ENCODE measurements at places on chromosomes 2 and 18.

GRCh38 chr2:43135583-43135982 is 90.8 kb downstream of the ZFP36L2 start:
- peak; percentile 24 for DNase-seq

GRCh38 chr2:26025509-26025908 is 8.4 kb upstream of the RAB10 start:
- no peak for DNase-seq

DNA sequence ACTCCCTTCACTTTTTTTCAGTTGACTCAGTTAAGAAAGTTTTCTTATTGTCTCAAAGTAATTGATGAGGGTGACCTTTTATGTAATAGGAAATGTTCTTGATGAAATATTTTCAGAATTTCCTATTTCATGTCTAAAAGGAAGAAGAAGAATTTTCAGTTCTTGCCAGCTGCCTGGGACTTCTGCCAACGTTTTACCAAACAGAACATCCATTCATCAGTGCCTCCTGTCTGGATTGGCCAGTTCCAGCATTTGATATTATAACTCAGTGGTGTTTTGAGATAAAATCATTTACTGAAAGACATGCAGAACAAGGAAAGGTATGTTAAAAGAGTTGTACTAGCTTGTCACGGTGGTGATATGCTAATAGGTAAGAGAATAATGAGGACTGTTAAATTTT is 104.7 kb upstream of the MYO3B start:
- no peak for DNase-seq

DNA sequence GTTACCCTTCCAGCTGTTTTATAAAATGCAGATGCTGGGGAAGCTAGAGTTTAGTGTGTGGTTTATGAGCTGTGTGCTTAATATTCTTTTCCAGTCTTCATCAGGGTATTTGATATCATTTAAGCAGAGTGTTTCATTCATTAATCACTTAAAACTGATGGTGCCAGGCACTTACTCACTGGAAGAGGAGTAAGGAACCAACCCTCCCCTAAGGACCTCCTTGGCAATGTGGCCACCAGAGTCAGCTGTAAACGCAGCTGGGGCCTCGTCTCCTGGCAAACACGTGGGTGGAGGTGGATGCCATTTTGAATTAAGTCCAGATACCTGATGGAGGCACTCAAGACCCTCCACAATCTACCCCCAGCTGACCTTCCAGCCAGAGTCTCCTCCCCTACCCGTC is 331.6 kb downstream of the CLIP4 start:
- no peak for DNase-seq

DNA sequence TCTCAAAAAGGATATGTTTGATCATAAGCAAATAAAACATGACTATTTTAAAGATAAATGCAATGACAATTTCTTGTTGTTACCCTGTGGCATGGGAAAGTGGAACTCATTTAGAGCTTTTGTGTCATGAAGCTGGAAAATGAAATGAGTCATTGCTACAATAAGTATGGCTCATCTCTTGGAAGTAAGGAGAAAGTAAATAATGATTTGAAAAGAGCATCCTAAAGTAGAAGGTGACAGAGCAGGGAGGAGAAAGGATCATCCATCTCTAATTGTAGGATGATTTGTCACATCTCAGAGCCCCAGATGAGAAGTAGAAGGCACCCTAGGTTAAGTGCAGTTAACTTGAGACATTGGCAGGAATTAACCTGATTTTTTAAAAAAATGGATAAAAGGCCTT is 200.5 kb downstream of the CPS1 start:
- DNase-seq = no peak

- no peak for DNase-seq
Observed at GRCh38 chr18:23341383-23341782, 111.7 kb upstream of the RIOK3 start.

GRCh38 chr2:181879295-181879694 is 12.2 kb upstream of the ITPRID2 start:
- DNase-seq = no peak

GRCh38 chr2:24875272-24875671 is 44.8 kb downstream of the ADCY3 start:
- no peak for DNase-seq

- no peak for DNase-seq
Observed at GRCh38 chr2:96537734-96538486, 1.4 kb downstream of the ARID5A start.

DNA sequence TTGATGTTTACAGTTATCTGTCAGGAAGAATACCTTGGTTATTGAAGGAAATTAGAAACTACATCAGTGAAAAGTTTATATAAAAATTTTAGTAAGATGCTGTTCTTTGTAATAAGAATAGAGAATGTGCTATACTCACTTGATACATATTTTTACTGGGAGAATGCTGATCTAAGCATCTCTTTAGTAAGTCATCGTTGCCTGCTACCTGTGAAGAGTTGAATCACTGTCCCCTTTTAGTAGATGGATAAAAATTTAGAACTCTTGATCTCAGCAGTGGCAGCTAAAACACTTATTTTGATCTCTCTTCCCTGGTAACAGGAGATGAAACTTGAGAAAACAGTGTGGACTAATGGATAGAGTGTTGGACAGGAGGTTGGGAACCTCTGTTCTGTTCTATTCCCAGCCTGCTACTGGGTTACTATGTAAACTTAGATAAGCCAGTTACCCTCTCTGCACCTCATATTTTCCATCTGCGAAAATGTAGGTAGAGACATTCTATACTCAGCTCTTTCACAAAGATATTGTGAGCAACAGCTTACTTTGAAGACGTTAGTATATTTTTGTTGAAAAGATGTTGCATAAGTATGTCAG is 100.3 kb downstream of the FEZ2 start:
- no peak for DNase-seq

- no peak for DNase-seq
Observed at GRCh38 chr2:181047829-181048228, 67.4 kb downstream of the UBE2E3 start.
